ENCODE measurements at places on chromosomes 7 and 10.

- DNase-seq = no peak
Observed at GRCh38 chr10:11329062-11329673, 282.3 kb downstream of the USP6NL start.

GRCh38 chr10:70602665-70603448 is at the start of gene PRF1:
TSS of gene PRF1 (minus strand) at chr10:70602741. CDS start at chr10:70600902, 1,839 bp downstream.
- no peak for DNase-seq

GRCh38 chr7:95577137-95577536 is 19.2 kb downstream of the PDK4 start:
- no peak for DNase-seq

DNA sequence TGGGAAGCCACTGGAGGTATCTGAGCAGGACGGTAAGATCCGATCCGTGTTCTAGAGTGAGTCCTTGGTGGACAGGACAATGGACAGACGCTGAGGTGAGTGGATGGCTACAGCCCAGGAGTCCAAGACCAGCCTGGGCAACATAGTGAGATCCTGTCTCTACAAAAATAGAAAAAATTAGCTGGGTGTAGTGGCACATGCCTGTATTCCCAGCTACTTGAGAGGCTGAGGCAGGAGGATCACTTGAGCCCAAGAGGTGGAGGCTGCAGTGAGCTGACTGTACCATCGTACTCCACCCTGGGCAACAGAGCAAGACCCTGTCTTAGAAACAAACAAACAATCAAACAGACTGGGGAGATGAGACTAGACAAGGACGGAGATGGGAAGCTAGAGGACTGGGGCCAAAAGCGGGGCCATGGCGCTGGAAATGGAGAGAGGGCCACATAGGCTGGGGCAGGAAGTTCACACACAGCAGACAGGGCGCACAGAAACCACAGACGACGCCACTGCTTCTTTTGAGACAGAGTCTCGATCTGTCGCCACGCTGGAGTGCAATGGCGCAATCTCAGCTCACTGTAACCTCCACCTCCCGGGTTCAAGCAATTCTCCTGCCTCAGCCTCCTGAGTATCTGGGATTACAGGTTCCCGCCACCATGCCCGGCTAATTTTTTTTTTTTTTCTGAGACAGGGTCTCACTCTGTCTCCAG is 24.7 kb downstream of the DAGLB start:
- DNase-seq = no peak

DNA sequence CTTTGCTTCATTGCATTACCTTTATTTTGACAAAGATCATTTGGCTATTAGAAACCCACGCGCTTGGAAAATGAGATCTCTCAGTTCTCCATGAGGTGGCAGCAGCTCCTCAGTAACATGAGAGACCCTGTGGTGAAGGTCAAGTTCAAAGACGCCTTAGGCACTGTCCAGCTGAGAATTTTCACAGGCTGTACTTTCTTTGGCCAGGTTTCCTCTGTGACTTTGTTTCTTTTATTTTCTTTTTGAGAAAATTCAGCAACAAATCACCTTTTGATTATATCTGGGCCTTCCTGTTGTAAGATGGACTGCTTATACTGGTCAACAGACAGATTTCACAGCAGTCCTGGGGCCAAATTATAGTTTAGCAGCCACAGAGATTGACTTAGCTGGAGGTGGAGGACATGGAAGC is 54.5 kb downstream of the RAB18 start:
- peak; percentile 10 for DNase-seq

GRCh38 chr10:80590585-80591125 is 53.0 kb downstream of the SH2D4B start:
- DNase-seq = no peak

DNA sequence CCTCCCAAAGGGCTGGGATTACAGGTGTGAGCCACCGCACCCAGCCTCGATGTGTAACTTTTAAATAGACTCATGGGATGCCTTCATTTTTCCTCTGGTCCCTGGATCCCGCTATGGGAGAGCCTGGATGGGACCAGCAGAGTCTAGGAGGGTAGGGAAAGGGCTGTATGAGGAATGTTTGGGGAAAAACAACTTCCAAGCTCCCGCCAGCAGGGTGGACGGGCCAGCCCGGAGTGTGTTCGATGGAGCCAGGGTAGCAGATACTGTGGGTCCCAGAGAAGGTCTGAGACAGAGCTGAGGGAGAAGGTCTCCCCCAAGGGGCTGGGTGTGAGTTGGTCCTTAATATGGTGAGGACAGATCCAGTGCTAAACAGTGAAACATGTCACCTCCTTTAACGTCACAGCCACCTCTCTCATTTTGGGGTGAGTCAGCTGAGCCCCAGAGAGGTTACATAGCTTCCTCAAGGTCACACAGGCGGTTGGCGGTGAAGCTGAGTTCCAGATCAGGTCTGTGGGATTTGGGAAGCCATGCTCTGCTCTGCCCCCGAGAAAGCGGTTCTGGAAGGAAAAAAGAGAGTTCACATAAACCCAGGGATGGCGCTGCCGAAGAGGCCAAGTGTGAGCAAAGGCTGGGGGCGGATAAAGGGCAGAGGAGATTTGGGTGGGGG is 66.4 kb downstream of the MYL10 start:
- DNase-seq = no peak

- no peak for DNase-seq
Observed at GRCh38 chr10:91653219-91653870, 20.5 kb upstream of the PPP1R3C start.
